ENCODE measurements at places on chromosomes 16 and 17.
A peak's percentile ranks its signal among the peaks of the same experiment; 100 is the strongest.

- no peak for DNase-seq
These were observed 149.9 kb downstream of the ENGASE start for GRCh38 chr17:79224476-79224875.

GRCh38 chr16:965036-965395, 5.8 kb downstream of the LMF1 start:
- no peak for DNase-seq

GRCh38 chr17:78253946-78254672, 22.7 kb downstream of the TMEM235 start:
- DNase-seq = peak; percentile 10

- DNase-seq = no peak
These were observed 28.7 kb downstream of the ABR start for GRCh38 chr17:1150863-1151600.

- no peak for DNase-seq
These were observed 21.3 kb downstream of the MYO1D start for GRCh38 chr17:32855620-32856019.

Measured in NCI-H2081 treated with DMSO at 0.1 percent for 48 hours (cell line).